ENCODE measurements at places on chromosomes 11 and 22.

DNA sequence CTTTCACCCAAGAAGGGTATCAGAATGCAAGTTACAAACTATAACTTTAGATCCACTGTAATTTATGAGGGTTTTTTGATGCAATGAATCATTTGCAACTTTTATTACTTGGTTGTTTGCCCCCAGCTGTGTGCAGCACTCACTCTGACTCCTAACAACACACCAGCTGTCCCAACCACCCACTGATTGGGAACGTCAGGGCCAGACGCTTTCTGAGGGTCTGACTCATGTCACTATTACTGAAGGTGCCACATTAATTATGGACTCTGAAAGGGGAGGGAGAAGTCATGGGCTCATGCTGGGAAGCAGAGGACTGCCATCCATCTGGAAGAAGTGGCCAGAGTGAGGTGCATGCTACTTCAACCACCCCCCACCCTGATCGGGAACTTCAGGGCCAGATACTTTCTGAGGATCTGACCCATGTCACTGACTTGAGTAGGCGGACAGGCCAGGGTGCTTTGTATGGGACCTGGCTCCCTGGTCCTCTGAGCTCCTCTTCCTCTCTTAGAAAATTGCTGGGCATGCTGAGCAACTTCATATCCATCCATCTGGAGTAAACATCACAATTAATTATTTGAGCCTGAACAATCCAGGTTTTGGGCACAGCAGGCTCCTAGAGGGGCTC is 44.9 kb upstream of the DRD2 start:
- DNase-seq, result no peak

DNA sequence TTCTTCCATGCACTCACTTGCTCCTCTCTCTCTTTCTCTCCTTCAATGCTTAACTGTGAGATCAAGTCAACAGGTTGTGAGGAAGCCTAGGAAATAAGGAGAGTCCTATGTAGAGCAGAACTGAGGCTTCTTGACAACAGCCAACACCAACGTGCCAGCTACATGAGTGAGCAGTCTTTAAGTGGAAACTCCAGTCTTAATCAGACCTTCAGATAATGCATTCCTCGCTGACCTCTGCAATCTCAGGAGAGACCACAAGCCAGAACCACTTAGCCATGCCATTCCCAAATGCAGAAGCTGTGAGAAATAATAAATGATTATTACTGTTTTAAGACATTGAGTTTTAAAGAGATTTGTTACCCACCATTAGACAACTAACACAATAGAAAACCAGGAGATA is 6.1 kb upstream of the TEAD1 start:
- no peak for DNase-seq

GRCh38 chr22:46369716-46370583 is 34.4 kb downstream of the TRMU start:
- DNase-seq, result no peak

DNA sequence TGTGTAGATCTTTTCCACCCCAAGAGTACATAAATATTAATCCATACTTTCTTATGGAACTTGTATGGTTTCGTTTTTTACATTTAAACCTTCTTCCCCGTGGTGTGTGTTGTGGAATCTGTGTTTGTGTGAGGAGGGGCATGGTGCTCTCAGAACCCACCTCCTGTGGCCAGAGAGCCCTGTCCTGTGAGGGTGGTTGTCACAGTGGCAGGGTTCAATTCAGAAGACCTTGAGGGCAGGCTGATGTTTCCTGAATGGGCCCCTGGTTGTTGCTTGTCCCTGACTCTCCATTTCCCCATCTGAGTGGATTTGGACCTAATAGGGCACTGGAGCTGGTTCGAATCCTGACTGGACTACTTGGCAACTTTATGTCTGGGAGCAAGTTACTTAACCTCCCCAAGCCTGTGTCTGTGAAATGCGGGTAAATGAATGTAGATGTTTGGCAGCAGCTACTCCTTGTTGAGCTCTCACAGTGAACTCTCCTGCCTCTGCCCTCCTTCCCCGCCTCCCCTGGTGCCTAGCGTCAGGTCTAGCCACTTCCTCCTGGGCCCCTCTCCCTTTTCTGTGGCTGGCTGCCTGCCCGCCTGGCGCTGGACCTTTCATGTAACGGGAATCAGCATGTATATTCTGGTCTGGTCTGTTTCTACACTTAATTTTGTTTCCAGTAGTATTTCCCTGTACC is 7.3 kb downstream of the NEAT1 start:
- peak; percentile 76 for DNase-seq

- no peak for DNase-seq
Measured at GRCh38 chr11:131204282-131204681, 166.1 kb upstream of the NTM start.

DNA sequence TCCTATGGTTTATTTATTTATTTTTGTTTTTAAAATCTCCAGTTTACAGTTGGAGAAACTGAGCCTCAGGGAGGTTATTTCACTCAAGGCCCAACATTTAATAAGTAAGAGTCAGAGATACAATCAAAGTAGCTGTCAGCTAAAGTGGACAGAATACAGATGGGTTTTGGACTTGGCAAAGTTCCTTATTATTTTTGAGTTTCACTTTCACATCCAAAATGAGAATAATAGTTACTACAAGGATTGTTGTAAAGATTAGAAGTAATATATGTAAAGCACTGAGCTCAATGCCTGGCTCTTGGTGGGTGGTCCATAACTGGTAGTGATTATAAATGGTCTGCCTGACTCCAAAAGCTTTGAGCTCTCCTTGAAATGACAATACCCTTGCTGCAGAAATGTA is 87.5 kb upstream of the SESN3 start:
- no peak for DNase-seq

- no peak for DNase-seq
Measured at GRCh38 chr11:75188671-75189070, 37.8 kb downstream of the SLCO2B1 start.

DNA sequence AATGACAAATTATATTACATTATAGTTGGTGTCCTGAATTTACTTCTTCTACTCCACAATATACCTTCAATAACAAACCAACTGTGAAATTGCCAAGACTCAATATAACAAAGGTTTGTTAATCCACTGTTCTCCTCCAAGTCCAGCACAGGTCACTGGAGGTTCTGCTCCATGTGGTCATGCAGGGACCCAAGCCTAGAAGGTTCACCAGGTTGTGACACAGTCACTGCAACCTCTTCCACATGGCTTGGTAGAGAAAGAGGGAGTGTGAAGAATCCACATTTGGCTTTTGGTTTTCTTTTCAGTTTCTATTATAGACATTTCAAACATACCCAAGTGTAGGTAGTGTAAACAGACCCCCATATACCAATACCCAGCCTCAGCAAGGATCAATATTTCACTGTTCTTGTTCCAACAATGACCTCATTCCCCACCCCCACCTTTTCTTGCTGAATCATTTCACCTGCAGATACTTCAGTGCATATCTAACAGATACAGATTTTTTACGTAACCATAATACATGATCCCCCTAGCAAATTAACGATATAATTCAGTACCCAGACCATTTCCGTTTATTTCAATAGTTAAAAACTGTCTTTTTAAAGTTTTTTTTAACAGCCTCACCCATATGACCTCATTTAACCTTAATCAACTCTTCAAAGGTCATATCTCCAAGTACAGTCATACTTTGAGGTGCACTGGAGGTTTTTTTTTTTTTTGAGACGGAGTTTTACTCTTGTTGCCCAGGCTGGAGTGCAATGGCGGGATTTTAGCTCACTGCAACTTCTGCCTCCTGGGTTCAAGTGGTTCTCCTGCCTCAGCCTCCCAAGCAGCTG is 14.1 kb downstream of the FGF19 start:
- DNase-seq, result no peak

GRCh38 chr22:39623603-39624500 is 53.3 kb downstream of the CACNA1I start:
- no peak for DNase-seq

DNA sequence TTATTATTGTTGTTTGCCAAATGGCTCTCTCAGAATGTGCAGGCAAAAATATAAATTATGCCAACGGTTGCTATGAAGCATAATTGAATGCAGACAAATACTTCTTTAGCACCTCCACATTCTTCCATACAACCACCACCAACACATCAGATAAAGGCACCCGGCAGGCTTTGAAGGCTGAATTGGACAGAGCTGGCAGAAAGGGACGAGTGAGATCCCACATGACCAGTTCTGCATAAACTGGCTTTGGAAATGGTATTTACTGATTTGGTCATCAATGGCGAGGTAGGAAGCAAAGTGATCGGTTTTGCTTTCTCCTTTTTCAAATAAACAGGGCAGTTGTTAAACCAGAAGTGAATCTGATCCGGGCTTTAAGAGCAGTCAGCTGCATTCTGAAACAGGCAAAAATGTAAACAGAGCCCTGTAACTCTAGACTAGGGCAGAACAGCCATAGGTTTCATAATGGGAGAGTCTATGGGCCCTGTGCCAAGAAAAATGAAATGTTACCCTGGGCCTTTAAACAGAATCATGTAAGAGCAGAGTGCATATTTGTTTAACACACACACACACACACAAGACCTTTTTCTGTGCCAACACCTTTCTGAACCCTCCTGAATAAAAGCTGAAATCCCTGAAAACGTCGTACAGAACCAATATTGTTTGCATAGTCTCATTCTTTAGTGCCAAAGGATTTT is 97.7 kb downstream of the MPPED2 start:
- peak; percentile 81 for DNase-seq

DNA sequence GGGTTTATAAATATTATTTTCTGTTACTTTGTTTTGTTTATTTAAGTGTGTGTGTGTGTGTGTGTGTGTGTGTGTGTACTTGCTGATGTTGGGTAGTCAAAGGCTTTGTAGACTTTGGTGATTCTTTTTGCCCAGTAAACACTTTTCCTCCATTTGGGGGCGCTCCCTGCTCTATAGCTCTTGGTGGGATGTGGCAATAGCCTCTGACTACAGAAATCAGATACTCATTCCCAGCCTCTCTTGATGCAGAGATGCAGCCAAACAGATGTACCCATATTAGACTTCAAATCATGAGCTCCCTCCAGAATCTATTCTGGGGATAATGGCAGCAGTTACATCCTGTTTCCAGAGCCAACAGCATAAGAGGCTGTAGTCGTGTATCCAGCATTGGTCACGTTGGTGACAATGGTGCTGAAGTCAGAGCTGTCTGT is 33.4 kb upstream of the APOL5 start:
- DNase-seq, result peak; percentile 51

- no peak for DNase-seq
Measured at GRCh38 chr11:109291553-109291952, 130.4 kb upstream of the C11orf87 start.

DNA sequence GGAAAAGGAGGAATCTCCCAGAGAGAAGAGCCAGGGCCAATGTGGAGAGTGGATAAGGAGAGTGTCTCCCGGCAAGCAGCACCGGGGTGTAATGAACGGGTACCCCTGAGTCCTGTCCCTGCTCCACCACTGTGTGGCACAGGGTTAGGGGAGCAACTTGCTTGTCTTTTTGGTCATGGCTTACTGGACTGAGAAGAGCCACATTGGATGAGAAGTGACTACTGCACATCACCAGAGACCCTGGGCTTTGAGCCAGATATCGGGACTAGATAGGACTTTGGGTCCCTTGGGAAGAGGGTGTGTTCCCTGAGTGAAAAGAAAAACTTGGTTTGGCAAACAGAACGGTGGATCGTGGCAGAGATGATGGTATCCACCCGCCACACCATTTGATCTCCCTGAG is 24.6 kb downstream of the SDHAF2 start:
- DNase-seq, result no peak

- no peak for DNase-seq
Measured at GRCh38 chr11:62654297-62654696, 1.2 kb upstream of the INTS5 start.

DNA sequence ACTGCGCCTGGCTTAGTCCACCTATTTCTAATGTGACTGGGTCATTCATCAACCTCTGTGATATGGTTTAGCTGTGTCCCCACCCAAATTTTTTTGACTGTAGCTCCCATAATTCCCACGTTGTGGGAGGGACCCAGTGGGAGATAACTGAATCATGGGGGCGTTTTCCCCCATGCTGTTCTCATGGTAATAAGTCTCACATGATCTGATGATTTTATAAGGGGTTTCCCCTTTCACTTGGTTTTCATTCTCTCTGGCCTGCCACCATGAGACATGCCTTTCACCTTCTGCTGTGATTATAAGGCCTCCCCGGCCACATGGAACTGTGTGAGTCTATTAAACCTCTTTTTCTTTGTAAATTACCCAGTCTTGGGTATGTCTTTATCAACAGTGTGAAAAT is 8.7 kb downstream of the CENATAC start:
- no peak for DNase-seq

GRCh38 chr11:30717009-30717408 is 130.9 kb upstream of the MPPED2 start:
- DNase-seq, result no peak

DNA sequence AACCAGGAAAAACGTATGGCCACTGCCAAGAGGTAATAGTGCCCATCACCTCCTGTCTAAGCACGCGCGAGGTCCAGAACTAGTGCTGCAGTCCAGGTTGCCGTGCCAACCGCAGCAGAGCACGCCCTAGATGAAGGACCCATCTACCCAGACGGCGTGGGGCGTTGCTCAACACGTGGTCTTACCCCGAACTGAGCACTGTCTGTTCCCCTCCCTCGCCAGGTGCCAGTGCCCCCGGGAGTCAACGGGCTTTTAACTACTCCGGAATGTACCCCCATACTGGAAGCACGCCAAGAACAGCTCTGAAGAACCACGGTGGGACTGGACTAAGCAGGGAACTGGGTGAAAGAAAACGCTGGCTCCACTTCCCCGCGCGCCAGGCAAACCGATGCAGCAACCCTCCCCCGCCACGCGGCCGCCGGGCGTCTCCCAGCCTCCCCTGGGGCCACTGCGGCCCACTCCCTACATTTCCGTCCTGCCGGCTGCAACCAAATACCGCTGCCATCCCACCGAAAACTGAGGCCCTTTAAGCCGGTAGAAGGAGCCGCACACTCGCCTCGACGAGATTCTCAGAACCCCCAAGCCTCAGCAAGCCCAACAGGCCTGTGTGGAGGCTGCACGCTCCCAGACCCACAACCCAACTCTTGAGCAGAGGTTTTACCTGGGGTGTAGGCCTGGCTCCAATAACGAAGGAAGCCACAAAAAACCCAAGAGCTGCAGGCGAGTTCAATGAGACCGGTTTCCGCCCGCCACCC is at the start of gene HSPA8:
Gene HSPA8, minus strand, starts transcription at position 734 of the 755 bp plus-strand sequence. CDS start 812 bp downstream, outside the sequence.
- DNase-seq, result peak; percentile 75

DNA sequence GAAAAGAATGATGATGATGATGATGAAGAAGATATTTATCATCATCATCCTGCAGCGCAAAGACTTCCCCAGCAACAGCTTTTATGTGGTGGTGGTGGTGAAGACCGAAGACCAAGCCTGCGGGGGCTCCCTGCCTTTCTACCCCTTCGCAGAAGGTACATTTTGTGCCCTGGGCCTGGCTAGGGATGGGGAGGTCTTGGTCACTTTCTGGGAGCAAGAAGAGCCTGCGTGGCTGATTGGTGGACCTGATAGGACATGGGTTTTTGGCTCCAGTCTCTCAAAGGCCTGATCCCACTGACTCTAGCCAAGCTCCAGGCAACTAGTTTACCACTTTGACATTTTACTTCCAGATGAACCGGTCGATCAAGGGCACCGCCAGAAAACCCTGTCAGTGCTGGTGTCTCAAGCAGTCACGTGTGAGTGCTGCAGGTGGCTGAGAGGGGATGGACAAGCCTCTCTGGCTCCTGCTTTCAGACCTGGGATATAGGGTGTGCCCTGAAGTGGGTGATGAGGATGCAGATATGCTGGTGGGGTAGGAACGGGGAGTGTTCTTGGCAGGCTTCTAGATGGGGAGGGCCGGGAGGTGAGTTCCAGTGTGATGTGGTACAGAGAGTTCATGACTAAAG is 5.3 kb downstream of the SIDT2 start:
- no peak for DNase-seq
